Activated CD4-positive, alpha-beta T cell treated with anti-CD3 and anti-CD28 coated beads, Interleukin-2, amount 50 U/mL, for 4 hours (primary cell): ENCODE measurements at places on chromosomes 12 and 14.

DNA sequence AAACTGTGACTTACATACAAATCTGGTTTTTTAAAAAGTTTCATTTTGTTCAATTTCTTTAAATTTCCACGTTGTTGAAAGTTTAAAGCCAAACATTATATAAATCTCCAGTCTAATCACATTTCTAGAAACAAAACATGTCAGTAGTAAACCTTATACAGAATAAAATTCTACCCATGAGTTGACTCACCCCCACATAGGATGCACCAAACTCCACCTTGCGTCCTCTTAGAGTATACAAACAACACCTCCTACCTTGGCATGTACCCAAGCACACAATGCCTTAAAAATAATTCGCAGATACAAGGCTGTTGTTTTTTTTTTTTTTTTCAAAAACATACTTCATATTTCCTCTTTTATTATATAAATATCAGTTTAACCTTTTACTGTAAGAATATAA, 3.3 kb downstream of the FBXL14 start:
- DNase-seq: no peak

GRCh38 chr12:91732086-91732485, 413.6 kb downstream of the BTG1 start:
- no peak for DNase-seq

DNA sequence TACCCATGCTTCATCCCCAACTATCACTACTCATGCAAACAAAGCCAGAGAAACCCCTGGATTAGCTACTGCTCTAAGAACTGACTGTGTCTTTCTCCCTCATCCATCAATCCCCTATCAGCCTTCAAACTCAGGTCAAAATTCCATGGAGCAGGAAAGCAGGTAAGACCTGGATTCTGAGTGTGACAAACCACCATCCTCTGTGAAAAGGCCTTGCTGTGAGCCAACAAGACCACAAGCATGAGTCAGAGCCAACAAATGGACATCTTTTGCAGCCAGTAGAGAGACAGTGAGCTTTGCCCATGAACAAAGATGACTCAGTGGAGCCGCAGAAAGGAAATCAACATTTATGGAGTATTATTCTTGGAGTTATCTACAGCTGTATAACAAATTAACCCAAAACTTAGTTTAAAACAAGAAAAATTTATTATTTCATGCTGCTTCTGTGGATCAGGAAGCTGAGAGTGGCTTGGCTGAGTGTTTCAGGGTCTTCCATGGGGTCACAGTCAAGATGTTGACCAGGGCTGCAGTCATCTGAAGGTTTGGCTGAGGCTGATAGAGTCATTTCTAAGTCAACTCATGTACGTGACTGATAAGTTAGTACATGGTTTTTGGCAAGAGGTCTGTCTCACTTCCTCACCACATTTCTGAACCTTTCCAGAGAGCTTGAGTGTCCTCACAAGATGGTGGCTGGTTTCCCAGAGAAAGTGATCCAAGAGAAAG, 61.1 kb downstream of the PITPNM2 start:
- no peak for DNase-seq

- no peak for DNase-seq
These were observed 29.3 kb upstream of the ARHGAP5 start for GRCh38 chr14:32047791-32048190.

GRCh38 chr12:684416-684815, 21.2 kb upstream of the NINJ2 start:
- no peak for DNase-seq

GRCh38 chr12:127052511-127053232, 1214.3 kb upstream of the TMEM132C start:
- no peak for DNase-seq

DNA sequence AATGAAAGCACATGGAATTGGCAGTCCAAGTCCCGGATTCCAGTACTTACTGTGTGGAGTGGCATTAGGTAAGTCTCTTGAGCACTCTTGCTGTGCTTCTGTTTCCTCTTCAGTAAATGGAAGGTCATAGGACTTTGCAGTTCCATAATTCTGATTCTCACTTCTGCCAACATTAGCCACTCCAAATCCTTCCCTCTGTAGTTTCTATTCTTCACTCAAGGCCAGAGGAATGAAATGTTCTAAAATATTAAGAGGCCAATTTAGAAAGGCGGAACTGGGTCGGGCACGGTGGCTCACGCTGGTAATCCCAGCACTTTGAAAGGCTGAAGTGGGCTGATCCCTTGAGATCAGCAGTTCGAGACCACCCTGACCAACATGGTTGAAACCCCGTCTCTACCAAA, 19.8 kb upstream of the SLC5A8 start:
- DNase-seq: no peak

DNA sequence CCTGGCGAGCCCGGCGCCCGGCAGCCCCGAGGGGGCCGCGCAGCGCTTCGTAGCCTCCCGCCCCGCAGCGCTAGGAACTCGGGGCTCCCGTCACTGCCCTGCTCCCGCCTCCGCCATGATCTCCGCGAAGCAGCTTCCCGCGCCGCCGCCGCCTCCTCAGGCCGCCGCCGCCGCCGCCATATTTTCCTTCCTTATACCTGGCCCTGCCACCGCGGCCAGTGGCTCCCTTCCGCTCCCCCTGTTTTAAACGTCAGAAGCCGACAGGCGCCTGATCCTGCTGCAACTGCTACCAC, 286 bp downstream of the PPP4R3A start:
- no peak for DNase-seq

DNA sequence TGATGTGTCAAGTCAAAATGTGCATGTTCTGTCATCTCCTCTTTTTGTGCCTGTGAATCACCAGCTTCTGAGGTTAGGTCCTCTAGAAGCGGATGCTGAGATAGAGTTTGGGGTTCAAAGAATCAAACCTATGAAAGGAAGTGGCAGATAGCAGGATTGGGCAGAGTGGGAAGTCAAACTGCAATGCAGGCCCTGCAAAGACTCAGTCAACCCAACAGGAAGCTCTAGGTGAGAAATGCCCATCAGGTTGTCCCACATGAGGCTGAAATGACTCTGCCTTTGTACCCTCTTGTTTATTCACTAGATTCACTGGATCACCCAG, 4.5 kb upstream of the MIA2 start:
- peak; percentile 21 for DNase-seq

DNA sequence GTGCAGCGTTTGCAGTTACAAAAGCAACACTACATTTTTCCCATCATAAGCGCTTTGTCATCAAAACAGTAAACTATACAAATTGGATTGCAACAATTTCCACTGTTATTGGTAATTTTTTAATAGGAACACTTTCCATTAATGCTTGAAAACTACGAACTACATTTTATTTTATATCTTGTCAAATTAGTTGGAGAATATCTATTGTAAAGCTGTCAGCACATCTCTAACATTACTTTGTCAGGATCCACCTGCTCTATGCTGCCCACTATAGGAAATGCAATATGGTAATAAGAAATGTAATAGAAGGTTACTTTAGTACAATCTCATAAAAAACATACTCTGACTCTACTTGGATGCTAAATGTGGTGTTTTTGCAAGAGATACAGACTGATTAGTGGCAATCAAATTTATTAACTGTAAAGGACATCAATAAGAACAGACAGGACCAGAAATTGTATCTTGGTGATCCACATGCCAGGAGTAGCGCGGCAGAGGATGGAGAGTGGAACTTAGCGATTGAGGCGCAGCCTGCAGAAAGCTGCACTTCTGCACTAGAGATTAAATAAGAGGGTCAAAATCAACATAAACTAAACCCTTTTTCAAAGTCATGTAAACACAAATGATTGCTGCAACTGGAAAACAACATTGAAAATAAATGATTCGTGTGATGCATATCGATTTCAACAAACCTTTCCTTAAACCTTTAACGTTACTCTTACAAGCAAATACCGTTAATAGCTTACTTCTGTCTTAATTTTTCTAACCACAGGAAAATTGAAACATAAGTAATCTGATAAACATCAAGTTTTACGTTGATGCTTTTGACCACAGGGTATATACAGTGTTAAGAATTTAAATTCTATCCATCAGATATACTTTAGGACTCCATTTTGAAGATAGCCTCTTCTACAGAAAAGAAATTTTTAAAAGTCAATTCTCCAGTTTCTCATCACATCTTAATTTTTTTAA, 3.6 kb upstream of the ARID2 start:
- DNase-seq: no peak
